Pons (tissue), 1 donor: ENCODE measurements at places on chromosomes 7 and 10.

- no peak for DNase-seq
Measured at GRCh38 chr7:14836571-14837189, 65.9 kb downstream of the DGKB start.

DNA sequence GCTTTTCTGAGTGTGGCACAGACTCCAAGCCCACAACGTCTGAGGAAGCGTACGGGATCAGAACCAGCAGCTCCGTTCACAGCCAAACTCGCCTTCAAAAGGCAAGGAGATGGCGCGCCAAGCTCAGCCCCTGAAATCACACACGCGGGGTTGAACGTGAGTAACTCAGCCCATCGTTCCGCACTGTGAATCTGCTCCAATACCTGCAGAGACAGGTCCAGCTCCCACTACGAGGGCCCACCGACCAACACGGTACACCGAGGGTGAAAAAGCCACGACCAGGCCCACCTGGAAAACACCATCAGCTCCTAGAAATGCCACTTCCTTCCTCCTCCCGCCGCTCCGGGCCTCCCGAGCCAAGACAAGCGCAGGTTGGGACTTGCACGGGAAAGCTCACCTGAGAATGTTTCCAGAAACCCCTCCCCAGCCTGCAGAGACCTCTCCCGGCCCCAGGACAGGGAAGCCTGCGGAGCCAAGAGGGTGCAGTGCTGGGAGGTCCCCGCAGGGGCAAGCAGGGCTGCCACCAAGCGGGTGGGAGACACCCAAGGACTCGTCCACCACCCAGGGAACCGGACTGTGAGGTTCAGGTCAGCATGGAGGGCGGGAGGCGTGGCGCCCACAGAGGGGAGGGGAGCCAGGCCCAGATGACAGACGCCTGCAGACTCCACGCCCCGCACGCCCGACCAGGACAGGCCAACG is 93.9 kb upstream of the PDGFA start:
- no peak for DNase-seq

DNA sequence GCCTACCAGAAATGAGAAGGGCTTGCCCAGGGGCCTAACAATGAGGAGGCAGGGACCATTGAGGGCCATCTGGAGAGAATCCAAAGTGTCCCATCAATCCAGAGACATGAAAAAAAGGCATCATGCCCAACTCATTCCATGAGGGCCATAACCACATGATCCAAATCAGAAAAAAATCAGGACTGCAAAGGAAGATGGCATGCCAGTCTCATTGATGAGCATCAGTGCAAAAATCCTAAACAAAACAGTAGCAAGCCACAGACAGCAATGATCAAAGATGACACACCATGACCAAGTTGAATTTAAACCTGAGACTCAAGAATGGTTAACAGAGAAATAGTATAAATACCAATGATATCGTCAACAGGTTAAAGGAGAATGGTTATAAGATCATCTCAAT is 7.0 kb upstream of the CYP3A4 start:
- no peak for DNase-seq

DNA sequence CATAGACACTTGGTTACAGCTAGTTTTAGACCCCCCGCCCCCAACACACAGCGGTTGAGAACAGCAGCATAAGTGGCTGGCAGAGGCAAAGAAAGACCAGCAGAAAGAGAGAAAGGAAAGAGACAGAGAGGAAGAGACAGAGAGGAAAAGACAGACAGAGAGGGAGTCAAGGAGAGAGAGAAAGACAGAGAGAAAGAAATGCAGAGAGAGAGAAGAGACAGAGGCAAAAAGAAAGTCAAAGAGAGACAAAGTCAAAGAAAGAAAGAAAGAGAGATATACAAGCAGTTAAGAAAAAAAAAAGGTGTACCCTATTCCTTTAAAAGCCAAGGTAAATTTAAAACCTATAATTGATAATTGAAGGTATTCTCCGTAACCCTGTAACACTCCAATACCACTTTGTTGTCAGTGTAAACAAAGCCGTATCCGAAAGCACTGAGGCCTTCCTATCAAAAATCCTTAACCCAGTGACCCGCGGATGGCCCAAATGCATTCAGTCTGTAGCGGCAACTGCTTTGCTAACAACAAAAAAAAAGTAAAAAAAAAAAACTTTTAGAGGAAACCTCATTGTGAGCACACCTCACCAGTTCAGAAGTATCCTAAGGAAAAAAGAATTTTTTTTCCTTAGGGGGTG is 11.9 kb upstream of the SLC12A9 start:
- DNase-seq, result no peak

DNA sequence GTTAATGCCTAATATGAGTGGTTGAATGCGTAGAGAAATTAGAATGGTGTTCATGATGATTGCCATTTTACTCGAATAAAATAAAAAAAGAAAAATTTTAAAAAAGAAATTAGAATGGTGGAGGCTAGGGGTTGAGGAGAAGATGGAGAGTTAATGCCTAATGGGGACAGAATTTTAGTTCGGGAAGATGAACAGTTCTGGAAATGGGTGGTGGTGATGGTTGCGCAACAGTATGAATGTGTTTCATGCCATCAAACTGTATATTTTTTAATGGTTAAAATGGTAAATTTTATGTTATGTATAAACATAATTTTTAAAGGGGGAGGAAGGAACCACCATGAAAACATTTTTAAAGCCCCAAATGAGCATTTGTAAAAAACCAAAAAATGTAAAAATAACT is 140.1 kb upstream of the AGK start:
- DNase-seq, result no peak

GRCh38 chr10:97682042-97682441 is 5.0 kb downstream of the AVPI1 start:
- DNase-seq, result no peak

- DNase-seq, result no peak
Measured at GRCh38 chr7:155305231-155305904, 7.7 kb downstream of the INSIG1 start.

DNA sequence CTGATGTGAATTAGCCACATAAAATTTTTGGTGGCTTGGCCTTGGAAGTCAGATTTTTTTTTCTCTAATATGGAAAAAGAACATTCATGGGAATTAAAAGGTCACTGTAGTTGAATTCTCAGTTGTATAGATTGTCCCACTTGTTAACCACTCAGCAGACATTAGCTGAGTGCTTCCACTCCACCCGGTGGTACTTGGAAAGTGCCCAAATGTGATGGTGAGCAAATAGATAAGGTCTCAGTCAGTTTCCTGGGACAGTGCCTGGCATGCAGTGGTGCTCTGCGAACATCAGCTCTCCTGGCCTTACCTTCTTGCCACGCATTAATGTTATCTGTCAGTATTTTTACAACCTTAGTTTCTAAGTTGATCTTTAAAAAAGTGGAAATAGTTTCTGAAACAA is 1.4 kb downstream of the ATP5F1C start:
- no peak for DNase-seq

DNA sequence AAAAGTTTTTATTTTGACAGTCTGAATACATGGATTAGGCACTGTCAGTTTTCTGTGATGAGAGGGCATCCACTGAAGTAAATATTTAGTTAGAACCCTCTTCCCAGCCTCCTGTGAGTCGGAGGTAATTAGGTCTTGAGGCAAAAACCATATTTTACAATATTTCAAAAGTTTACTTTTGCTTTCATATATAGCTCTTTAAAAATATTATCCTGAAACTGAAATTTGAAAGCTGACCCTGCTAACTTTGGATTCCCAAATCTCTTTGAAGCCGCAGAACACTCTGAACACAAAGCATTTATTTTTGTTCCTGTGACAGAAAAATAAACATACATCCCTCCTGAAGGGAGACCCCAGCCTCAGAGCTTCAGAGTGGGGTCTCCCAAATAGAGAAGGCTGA is 317.4 kb downstream of the KIF20B start:
- no peak for DNase-seq

DNA sequence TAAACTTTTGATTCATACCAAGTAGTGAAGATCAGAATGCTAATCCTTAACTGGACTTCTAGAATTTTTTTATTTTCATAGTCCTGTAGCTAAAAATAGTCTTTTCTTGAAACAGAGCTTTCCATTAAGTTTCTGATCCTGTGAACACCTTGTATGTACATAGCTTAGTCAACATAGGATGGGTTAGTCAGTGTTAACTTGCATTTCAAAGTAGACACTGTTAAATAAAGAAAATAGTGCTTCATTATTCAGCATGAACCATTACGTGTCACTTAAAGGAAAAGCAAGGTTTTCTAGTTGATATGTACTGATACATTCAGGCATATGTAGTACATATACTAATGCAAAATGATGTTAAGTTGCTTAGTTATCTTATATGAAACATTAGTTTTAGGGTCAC is 7.5 kb upstream of the HDAC9 start:
- DNase-seq, result no peak

DNA sequence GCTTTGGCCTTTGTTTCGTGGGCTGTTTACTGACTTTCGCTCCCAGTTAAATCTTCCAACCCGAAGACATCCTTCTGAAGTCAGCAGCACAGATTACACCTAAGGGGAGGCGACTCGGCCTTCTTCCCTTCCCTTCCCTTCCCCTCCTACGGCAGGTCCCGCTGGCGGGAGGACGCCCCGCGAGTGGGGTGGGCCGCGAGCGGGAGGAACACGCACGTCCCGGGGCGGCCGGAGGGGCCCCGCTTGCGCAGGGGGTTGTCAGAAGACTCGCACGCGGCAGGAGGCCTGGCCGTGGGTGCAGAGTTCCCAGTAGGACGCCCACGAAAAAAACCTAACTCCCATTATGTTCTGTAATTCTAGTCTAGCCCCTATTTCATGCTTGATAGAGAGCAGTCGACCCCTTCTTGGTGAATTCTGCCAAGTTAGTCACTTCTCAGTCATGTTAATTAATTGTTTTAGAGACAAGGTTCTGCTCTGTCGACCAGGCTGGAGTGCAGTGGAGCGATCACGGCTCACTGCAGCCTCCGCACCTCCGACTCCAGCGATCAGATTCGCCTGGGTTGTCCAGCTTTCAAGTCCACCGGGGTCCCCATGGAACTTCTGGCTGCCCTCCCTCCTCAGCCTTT is 19.2 kb upstream of the ZNF32 start:
- no peak for DNase-seq

DNA sequence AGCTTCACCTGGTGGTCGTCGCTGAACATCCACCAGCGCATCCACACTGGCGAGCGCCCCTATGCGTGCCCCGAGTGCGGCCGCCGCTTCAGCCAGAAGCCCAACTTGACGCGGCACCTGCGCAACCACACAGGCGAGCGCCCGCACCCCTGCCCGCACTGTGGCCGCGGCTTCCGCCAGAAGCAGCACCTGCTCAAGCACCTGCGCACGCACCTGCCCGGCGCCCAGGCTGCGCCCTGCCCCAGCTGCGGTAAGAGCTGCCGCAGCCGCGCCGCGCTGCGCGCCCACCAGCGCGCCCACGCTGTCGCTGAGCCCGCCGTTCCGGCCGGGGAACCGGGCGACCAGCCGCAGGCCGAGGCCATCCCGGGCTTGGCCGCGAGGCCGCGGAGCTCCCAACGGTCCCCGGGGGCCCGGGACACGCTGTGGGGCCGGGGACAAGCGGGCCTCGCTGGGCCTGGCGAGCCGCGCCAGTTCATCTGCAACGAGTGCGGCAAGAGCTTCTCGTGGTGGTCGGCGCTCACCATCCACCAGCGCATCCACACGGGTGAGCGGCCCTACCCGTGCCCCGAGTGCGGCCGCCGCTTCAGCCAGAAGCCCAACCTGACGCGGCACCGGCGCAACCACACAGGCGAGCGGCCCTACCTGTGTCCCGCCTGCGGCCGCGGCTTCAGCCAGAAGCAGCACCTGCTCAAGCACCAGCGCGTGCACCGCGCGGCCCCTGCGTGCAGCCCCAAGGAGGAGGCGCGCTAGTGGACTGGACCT is 18.4 kb downstream of the ZNF775 start:
- DNase-seq, result no peak
